ENCODE measurements at places on chromosomes 7 and 10.

GRCh38 chr10:113867904-113868303 is 13.4 kb downstream of the NHLRC2 start:
- DNase-seq: no peak

GRCh38 chr10:86072413-86072812 is 294.2 kb downstream of the GRID1 start:
- DNase-seq: no peak

DNA sequence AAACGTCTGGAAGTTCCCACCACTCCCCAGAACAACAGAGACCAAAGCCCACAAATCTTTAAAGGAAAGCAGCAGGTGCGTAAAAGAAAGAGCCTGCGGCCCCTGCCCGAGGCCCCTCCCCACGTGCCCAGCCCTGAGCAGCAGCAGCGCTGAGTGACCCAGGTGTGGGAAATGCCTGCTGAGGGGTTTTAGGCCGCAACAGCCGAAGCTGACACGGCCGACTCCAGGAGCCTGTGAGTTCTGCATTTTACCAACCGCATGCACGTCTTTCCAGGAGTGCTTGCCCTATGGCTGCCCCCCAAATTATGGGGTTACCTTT is 1.6 kb upstream of the KNDC1 start:
- no peak for DNase-seq

DNA sequence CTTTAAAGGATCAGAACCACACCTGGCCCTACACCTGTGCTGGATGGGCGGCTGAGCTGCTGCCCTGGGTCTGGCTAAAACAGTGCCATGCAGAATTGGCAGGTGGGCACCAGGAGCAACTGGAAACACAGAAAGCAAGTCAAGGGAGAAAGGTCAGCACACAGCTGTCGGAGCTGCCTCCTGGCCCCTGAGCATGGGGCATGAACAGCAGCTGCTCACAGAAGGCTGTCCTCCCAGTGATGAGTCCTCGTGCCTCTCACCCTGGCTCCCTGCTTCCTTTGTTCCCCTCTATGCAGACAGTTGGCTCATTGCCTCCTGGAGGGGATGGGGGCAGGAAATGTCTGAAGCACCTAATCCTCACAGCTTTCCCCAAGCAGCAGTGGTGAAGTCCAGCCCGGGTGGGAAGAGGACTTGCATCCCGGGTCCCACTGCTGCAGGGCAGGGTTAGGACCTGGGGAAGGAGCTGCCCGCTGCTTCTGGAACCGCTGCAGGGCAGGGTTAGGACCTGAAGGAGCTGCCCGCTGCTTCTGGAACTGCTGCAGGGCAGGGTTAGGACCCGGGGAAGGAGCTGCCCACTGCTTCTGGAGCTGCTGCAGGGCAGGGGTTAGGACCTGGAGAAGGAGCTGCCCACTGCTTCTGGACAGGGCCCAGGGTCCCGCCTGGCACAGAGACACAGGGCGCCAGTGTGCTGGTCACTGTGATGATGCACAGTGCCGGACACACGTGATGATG is 37.3 kb downstream of the VIPR2 start:
- no peak for DNase-seq

DNA sequence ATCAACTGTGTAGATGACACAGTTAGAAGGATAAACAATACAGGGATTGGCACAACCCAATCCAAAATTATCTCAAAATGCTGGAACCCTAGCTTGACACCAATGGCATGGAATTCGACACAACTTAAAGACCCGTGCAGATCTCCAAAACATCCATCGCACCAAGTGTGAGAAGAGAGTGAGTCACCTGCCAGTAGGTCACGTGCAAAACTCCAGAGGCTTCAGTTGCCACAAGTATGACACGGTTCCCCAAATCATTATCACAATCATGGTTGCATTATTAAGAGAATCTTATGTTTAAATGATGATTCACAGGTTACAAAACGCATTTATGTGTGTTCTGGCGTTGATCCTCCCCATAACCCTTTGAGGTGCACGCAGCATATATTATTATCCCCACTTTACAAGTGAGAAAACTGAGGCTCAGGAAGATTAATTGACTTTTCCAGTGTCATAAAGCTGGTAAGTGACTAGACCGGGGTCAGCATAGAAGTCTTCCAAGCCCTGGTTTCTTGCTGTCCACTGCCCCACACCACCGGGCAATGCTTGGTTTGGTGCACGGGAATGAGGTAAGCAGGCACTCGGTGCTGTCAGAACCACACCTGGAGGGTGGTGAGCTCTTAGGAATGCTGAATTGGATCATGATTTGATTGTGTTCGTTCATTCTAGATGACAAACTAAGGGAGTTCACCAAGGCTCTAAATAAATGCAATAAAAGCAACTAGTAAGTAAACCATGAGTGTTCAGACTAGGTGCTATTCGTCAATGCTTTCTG is 23.6 kb upstream of the STK17A start:
- DNase-seq: no peak

DNA sequence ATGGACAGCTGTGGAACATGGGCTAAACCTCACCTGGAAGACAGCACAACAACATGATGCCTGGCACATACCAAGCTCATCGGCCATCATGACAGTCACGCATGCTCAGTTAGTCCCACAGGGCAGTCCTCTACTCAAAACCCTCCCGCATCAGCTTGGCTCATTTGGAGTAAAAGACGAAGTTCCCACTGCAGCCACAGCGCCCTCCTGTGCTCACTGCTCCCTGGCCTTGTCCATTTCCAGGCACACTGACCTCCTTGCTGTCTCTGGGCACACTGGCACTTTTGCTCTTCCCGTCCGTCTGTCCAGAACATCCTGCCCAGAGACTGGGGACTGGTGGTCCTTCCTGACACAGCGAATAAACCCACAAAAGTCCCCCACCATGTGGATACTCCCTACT is 66.2 kb downstream of the LARP4B start:
- DNase-seq: no peak

- DNase-seq: no peak
Observed at GRCh38 chr10:13268310-13268709, 31.6 kb downstream of the PHYH start.

DNA sequence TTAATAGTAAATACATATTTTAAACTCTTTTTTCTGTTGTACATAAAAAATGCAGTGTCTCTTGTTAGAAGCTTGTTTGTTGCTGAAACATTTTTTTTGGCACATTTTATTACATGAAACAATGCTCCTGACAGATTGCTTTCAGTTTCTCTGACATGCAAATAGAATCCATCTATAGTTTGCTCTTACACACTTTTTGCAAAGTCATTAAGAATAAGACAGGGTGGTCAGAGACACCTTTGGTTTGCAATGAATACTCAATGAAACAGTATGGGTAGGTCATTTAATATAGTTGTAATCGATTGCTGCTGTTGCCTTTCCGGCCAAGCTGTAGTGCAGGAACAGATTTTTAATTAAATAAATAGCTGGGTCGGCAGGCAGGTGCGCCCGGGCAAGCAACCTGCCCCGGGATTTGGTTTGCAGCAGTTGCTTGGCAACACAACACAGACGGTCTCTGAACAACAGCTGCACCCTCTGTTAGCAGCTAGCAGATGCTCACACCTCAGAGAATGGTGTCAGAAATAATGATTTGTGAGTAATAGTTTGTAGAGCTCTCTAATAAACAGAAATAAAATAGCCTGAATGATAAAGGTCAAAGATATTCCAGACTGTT is 115.7 kb upstream of the CACNA2D1 start:
- DNase-seq: no peak

DNA sequence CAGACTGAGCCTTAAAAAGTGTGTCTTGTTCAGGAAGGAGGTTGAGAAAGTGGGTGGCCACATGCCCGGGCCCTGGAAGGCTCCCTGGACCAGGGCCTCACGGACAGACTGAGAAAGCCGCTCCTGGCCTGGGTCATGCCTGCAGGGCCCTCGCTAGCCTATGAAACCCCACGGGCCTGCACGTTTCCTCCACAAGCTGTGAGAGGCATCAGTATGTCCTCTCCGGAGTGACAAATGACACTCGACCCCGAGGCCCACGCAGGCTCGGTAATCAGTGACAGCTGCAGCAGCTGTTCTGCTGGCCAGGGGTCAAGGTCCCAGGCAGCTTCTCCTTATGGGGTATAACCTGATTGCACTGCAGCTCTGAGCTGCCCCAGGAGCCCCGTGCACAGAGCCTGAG is 47.6 kb downstream of the ASB13 start:
- no peak for DNase-seq

DNA sequence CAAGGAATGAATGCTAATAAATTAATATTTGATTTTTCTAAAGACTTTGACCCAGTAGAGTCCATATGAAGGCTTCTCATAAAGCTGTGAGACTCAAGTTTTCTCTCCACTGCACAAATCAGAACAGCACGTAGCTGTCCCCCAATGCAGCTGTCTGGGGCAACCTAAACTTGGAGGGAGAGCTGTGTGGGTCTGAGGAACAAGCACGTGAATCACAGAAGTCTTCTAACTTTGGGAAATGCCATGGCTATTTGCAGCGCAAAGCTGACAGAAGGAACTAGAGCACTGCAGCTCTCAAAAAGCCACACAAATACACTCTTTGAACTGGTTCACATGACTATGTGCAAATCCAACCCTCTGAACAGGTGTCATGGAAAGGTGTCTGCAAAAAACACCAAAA is 47.9 kb downstream of the COL1A2 start:
- DNase-seq: no peak

GRCh38 chr10:131805696-131806095 is 95.1 kb upstream of the PPP2R2D start:
- DNase-seq: no peak

DNA sequence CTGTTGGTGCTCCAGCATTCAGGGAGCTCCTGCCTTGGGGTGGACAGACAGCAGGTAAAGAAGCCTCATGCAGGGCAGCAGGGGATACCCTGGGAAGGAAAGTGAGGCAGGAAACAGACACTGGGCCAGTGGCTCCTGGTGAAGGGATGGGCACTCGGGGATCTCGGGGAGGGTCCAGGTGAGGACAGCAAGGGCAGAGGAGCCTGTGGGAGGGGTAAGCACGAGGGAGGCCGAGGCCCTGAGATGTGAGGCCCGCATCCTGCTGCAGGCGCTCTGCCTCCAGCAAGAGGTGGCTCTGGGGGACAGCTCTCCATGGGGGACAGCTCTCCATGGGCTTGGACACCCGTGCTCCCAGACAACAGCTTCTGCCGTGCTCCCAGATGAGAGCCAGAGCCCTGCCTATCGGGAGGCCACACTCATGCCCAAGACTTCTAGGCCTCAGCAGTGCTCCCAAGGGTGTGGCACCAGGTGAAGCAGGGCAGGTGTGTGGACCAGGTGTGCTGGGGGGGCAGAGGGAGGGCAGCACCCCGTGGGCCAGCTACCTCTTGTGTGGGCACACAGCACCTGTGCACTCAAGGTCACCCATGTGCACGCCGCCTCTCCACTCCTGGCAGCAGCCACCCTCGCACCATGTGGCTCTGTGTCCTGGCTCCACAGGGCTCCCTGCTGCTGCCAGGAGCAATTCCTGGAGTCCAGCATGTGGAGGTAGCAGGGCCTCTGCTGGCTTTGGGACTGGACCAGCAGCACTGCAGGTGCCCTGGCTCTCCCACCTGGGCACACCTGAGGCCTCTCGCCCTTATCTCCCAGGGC is 93.6 kb upstream of the INSIG1 start:
- no peak for DNase-seq

DNA sequence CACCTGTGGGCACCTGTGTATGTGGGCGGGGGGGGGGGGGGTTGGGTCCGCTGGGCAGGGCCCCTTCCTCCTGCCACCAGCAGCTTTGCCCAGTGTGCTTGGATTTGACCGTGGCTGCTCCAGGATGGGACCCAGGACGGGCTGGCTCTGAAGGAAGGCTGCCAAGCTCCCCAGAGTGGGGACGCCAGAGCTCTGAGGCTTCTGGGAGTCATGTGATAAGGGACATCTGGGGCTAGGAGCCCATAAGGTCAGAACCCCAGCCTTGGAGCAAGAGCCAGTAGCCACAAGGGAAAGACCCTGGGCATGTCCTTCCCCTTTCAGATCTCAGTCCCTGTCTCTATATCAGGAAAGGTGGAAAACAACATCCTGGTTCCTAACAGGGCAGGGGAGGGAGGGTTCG is 21.8 kb upstream of the AMZ1 start:
- DNase-seq: no peak

DNA sequence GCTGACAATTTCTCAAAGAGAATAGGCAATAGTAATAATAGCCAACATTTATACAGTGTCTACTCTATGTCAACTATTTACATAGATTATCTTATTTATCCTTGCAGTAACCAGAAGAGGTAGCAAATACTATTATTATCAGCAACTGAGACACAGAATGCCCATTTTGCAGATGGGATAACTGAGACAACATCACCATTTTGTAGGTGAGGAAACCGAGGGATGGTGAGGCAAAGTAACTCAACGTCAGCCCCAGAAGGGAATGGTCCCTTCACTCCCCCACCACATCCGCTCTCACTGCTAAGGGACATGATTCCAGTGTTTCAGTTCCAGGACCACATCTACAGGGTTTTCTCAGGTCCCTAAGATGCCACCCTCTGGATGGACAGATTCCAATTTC is 261.2 kb upstream of the NEBL start:
- no peak for DNase-seq

DNA sequence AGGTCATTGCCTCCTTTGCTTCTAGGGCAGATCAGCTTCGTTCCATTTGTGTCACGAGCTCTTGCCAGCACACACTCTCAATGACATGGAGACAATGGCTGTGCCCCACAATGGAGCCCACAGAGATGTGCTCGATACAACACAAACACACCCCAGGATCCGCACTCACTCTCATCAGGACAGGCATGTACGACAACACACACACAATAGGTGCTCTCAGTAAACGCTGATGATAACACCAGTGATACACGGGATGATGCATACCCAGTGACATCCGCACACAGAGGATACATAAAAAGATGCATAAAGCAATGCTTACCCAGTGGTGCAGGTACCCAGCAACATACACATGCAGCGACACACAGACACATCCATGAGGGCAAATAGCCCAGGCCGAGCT is 61.2 kb upstream of the LBX1 start:
- DNase-seq: no peak

DNA sequence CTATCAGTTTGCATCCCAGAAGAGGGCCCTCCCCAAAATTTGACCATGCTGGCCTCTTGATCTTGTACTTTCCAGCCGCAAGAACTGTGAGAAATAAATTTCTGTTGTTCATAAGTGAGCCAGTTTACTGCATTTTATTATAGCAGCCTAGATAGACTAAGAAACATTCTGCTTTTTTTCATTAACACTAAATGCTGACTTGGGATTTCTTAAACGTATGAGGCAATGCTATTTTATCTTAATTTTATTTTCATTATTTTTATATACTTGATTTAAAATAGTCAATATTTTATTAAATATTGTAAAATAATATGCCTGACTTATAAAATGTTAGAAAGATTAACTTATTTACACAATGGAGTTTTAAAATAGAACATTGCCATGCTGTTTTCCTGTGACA is 341.8 kb upstream of the CNTNAP2 start:
- DNase-seq: no peak
